Breast epithelium (tissue), 4 donors: ENCODE measurements at places on chromosomes 6 and 20.

- H3K27me3 ChIP-seq = no peaks in the 10 kb centered on the region
- no peak overlapping the region for H3K4me3 ChIP-seq
- H3K27ac ChIP-seq = no peak overlapping the region
- no peaks in the 10 kb centered on the region for H3K36me3 ChIP-seq
- H3K4me1 ChIP-seq = no peaks in the 10 kb centered on the region
These were observed 7.7 kb upstream of the SAMHD1 start for GRCh38 chr20:36959242-36959641.

DNA sequence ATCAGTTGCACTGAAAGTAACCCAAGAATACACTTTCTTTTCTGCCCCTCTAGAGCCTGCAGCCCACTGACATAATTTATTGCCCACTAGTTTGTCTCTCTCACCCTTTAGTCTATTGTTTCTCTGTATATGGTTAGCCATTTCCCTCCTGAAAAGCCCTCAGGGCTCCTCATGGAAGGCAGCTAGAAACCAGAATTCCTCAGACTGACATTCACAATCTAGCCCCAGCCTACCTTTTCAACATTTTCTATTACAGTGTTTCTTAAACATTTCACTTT lies 21.4 kb upstream of the PAQR8 start:
- no peak overlapping the region for H3K27ac ChIP-seq
- no peaks in the 10 kb centered on the region for H3K4me1 ChIP-seq
- no peak overlapping the region for H3K4me3 ChIP-seq
- no peak for DNase-seq

DNA sequence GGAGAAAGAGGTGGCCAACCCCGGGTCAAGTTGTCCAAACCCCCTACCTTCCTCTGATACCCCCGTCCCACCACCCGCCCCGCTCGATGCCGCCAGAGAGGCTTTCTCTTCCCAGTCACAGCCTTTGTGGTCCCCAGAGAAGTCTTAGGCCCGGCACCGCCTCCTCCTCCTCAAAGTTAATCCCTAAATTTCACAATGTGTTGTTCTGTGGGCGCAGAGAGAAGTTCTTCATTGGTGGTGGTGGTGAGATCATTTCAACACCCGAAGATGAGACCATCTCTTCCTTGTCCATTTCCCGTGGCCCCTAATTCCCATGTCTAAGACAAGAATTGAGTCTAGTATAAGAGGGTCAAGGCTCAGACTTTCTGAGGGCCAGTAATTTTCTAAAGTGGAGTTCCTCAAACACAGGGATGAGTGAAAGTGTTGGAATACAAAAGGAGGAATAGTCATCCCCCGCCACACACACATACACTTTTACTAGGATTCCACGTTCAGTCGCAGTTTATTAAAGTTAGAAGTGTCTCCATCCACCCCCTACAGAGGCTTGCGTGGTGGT lies 10.4 kb downstream of the TRIM31 start:
- peak overlapping the region; percentile 39 for H3K4me3 ChIP-seq
- peaks cover 13% of the 10 kb centered on the region for H3K27me3 ChIP-seq
- H3K4me1 ChIP-seq = peaks cover 4% of the 10 kb centered on the region
- no peaks in the 10 kb centered on the region for H3K36me3 ChIP-seq
- H3K27ac ChIP-seq = peak overlapping the region; percentile 93
- DNase-seq = no peak

DNA sequence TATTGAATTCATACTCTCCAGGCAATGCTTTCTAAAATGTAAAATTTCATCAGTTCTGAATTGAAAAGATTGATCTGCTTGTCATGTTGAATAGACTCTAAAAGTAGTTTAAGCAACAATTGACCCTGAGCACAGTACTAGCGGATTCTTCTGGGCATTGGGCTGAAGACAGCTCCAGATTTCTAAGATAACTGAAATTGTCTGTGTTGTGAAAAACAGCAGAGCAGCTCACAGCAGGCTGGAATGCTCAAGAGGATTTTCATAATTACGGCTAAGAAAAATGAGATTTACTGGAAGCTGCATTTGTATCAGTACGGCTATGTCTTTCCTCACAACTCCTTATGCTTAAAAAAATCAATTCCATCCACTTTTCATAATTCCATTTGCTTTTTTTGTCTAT lies 373.7 kb downstream of the HACE1 start:
- H3K36me3 ChIP-seq = no peaks in the 10 kb centered on the region
- no peaks in the 10 kb centered on the region for H3K27me3 ChIP-seq
- no peak overlapping the region for H3K27ac ChIP-seq
- no peaks in the 10 kb centered on the region for H3K4me1 ChIP-seq

- no peak overlapping the region for H3K4me3 ChIP-seq
- H3K36me3 ChIP-seq = no peaks in the 10 kb centered on the region
- no peak overlapping the region for H3K27ac ChIP-seq
- no peak for DNase-seq
- no peaks in the 10 kb centered on the region for H3K4me1 ChIP-seq
- H3K27me3 ChIP-seq = peaks cover 15% of the 10 kb centered on the region
These were observed 60.8 kb upstream of the UNC93A start for GRCh38 chr6:167230288-167230687.

DNA sequence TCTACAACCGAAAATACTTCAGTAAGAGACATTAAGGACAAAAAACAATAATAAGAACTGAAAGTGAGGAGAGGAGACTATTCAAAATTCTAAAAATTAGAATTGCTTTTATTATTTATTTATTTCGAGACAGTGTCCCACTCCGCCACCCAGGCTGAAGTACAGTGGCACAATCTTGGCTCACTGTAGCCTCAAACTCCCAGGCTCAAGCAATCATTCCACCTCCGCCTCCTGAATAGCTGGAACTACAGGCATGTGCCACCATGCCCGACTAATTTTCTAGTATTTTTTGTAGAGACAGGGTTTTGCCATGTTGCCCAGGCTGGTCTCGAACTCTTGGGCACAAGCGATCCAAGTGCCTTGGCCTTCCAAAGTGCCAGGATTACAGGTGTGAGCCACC lies 123.1 kb downstream of the RNGTT start:
- no peak overlapping the region for H3K27ac ChIP-seq
- no peak overlapping the region for H3K4me3 ChIP-seq
- no peaks in the 10 kb centered on the region for H3K36me3 ChIP-seq
- H3K4me1 ChIP-seq = no peaks in the 10 kb centered on the region
- H3K27me3 ChIP-seq = no peaks in the 10 kb centered on the region

GRCh38 chr20:32967961-32968457 lies 36.2 kb downstream of the SUN5 start:
- H3K36me3 ChIP-seq = no peaks in the 10 kb centered on the region
- no peak overlapping the region for H3K27ac ChIP-seq
- no peak overlapping the region for H3K4me3 ChIP-seq
- DNase-seq = no peak

GRCh38 chr6:145583753-145584152 lies 151.6 kb downstream of the EPM2A start:
- H3K4me3 ChIP-seq = no peak overlapping the region
- no peak for DNase-seq
- no peaks in the 10 kb centered on the region for H3K27me3 ChIP-seq
- H3K36me3 ChIP-seq = no peaks in the 10 kb centered on the region

DNA sequence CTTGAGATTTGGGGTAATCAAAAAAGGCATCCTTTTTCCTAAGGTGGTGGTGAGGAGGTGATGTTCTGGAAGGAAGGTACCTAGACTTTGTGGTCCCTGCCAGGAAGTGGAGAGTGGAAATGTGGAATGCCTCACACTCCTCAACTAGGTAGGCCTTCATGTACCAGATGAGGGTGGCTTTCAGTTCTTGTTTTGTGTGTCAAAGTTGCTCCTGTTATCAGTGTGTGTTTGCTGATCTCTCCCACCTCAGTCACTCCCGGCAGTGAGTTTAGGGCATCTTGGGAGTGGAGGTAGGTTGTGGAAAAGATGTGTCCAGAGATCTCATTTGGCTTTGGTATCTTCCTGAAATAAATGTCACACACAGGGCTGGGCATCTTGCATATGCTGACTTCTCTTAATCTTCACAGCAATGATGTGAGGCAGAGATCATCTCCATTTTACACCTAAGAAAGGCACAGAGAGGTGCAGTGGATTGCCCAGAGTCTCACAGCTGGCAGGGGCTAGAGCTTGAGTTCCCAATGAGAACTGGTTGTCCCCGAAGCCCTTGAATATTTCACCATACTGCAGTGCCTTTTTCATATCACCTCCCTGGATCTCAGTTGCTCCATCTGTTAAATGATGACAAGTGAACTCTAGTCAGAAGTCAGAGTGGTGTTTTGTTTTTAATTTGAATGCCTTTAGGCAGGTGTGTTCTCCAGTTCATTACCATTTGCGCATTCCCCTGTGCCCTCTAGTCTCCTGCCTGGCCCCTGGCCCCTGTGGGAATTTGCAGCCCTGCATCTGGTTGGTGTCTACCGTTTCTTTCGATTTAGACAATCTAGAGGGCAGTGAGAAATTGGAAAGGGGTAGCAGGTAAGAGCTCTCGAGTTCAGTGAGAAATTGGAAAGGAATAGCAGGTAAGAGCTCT lies 2.9 kb downstream of the PKIG start:
- DNase-seq = no peak
- H3K4me3 ChIP-seq = no peak overlapping the region
- no peaks in the 10 kb centered on the region for H3K27me3 ChIP-seq
- H3K27ac ChIP-seq = peak overlapping the region; percentile 26
- no peaks in the 10 kb centered on the region for H3K36me3 ChIP-seq

DNA sequence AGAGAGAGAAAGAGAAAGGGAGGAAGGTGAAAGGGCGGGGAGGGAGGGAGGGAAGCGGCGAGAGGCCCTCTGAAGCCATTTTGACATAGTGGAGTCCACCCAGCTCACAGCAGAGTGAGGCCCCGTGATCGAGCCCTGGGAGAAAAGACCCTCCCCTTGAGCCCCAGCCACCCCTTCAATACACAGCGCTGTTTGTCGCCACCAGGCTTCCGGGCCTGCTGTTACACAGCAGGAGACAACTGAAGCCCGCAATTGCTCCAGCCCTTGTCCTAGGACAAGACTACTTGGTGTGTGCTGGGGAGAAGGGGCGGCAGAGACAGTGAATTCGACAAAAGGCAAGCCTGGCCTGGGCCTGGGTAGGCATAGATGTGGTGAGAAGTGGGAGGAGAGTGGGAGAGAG lies 67.3 kb downstream of the PRR18 start:
- H3K4me1 ChIP-seq = no peaks in the 10 kb centered on the region
- no peak overlapping the region for H3K27ac ChIP-seq
- H3K4me3 ChIP-seq = no peak overlapping the region

GRCh38 chr6:167140589-167141474 lies 16.9 kb downstream of the GPR31 start:
- no peak for DNase-seq
- no peak overlapping the region for H3K4me3 ChIP-seq
- no peak overlapping the region for H3K27ac ChIP-seq
- H3K36me3 ChIP-seq = no peaks in the 10 kb centered on the region
- no peaks in the 10 kb centered on the region for H3K4me1 ChIP-seq
- no peaks in the 10 kb centered on the region for H3K27me3 ChIP-seq

DNA sequence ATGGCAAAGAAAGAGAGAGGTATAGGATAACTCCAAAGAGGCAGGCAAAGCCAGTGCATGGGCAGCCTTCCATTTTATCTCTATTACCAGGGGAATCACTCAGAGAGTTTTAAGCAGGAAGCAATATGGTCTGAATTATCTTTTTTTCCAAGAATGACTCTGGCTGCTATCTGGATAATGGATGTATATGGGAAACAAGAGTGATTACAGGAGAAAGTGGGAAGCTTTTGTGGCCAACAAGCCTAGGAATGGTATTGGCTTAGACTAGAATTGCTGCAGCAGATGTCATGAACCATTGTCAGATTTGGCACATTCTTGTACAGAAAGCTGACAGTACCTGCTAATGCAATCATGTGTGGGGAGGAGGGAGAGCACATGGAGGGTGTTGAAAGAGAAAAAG lies 73.0 kb upstream of the BTBD3 start:
- H3K27me3 ChIP-seq = no peaks in the 10 kb centered on the region
- H3K27ac ChIP-seq = no peak overlapping the region
- DNase-seq = no peak

- no peaks in the 10 kb centered on the region for H3K4me1 ChIP-seq
- no peak overlapping the region for H3K4me3 ChIP-seq
- DNase-seq = no peak
- no peak overlapping the region for H3K27ac ChIP-seq
- H3K36me3 ChIP-seq = no peaks in the 10 kb centered on the region
These were observed 163.1 kb downstream of the SOD2 start for GRCh38 chr6:159529934-159530333.

GRCh38 chr20:41050361-41051008 lies 21.9 kb downstream of the TOP1 start:
- H3K36me3 ChIP-seq = no peaks in the 10 kb centered on the region
- H3K4me3 ChIP-seq = no peak overlapping the region
- H3K4me1 ChIP-seq = peaks cover 3% of the 10 kb centered on the region

GRCh38 chr6:69816026-69816425 lies 19.2 kb upstream of the LMBRD1 start:
- no peak for DNase-seq
- no peak overlapping the region for H3K27ac ChIP-seq
- no peaks in the 10 kb centered on the region for H3K4me1 ChIP-seq
- no peaks in the 10 kb centered on the region for H3K36me3 ChIP-seq
- no peak overlapping the region for H3K4me3 ChIP-seq

GRCh38 chr20:63400486-63401210 lies 39.5 kb upstream of the CHRNA4 start:
- H3K27me3 ChIP-seq = peaks cover 88% of the 10 kb centered on the region
- DNase-seq = no peak
- no peaks in the 10 kb centered on the region for H3K36me3 ChIP-seq
- H3K27ac ChIP-seq = no peak overlapping the region
- H3K4me3 ChIP-seq = no peak overlapping the region
- H3K4me1 ChIP-seq = no peaks in the 10 kb centered on the region

- no peaks in the 10 kb centered on the region for H3K36me3 ChIP-seq
- no peaks in the 10 kb centered on the region for H3K27me3 ChIP-seq
- H3K4me3 ChIP-seq = no peak overlapping the region
- no peak overlapping the region for H3K27ac ChIP-seq
These were observed 1343.6 kb upstream of the CITED2 start for GRCh38 chr6:140718021-140718420.

DNA sequence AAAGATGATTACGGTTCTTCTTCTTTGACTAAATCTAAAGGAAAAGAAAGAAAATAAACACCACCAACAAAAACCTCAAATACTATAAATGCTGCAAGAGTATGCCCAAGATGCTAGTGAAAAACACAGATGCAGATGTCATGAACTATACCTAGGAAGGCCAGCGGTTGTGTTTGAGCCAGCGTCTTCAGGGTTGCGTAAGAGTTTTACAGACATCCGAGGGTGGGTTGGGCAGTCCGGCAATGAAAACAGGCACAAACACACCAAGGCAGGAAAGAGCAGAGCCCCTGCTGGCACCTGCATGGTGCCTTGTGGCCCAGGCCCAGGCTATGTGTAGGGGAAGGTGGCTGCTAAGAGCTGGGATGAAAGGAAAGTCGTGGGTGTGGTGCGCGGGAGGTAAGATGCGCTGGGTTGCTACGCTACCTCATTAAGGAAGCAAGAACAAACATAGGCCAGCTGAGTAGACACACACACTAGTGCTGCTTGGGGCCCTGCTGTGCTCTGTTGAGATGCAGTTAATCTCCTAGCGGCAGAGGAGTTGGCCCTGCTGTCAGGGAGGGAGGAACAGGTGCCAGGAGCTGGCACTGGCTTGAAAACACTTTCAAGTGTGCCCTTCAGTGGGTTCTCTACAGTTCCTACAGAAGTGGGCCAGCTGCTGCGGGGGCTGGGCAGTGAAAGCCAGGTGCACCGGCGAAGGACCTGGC lies 170.2 kb upstream of the PLN start:
- no peaks in the 10 kb centered on the region for H3K27me3 ChIP-seq
- no peaks in the 10 kb centered on the region for H3K36me3 ChIP-seq
- H3K4me3 ChIP-seq = no peak overlapping the region
- H3K27ac ChIP-seq = no peak overlapping the region
- no peak for DNase-seq

GRCh38 chr6:137767911-137768690 lies 99.0 kb upstream of the TNFAIP3 start:
- DNase-seq = no peak
- H3K36me3 ChIP-seq = no peaks in the 10 kb centered on the region
